8988T (cell line): ENCODE measurements at places on chromosomes 4 and X.

- no peak for DNase-seq
Measured at GRCh38 chrX:80246271-80246670, 174.0 kb upstream of the TENT5D start.

- DNase-seq: no peak
Measured at GRCh38 chrX:70527610-70528345, 83.1 kb downstream of the DLG3 start.

DNA sequence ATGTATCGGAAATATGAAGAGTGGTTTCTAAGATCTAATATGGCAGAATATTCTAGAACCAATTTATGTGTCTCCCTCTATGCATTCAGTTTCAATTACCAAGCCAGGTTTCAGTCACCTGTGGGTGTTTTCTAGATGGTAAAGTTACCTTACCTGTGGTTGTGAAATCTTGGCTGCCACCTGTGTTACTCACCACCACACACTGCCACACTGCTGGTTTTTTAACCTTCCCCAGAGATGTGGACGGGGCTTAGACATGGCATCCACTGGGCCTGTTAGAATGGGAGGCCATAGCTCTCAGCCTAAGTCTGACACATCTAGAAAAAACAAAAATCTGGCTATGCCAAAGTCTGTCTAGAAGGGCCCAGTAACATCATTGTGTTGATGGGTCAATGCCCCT, 896.5 kb upstream of the PABPC4L start:
- no peak for DNase-seq

- no peak for DNase-seq
Measured at GRCh38 chr4:38743866-38744265, 38.9 kb downstream of the TLR10 start.

DNA sequence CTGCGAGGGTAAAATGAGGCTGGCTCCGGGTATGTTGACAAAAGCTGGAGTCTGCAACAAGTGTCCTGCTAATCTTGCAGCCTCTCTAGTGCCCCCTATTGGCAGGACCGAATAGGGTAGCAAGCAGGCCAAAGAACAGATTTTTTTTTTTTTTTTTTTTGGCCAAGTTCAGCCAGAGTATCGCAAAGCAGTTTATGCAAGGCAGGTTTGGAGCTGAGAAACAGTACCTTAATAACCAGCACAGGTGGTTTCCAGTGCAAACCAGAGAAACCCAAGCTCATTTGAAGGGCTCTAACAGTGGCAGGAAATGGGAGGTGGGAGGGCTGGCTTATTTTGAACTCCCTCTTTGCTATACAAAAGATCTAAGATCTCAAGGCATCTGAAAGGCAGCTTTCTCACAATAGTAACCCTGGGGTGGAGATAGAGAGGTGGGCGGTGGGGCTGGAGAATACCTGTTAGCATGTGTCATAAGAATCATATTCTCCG, 38.2 kb upstream of the OCIAD2 start:
- DNase-seq: no peak

DNA sequence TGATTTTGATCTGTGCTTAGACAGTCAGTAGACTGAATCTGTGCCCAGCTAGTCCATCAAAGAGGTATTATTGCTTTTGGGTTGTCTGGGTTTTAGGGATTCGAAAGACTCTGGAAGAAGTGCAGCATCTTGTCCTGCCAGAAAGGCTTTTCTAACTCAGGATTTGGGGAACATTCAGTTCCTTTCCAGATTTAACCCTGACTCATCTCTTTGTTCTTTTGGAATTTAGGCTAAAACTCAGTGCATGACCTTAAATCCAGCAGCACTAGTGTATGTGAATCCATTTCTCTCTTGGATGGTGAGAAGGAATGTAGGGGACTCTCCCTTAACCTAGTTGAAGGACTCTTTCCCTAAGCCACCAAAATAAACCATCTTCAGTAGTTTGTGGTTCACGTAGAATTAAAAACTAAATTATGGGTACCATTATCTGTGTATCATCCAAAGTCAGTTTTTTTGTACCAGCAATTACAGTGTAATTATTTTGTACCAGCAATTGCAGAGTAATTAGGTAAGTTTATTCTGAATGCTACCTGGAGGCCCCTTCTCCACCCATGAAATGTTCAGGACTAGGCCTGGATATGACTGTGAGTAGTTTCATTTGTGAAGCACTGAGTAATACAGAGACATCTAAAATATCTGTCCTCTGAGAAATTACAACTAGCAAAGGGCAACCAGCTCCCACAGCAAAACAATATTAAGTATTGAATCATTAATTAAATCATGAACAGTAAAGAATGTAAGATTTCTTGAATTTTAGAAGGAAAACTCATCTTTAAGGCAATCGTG, 384.0 kb downstream of the TMA16 start:
- DNase-seq: no peak

- DNase-seq: no peak
Measured at GRCh38 chr4:73599182-73599581, 21.1 kb downstream of the RASSF6 start.

DNA sequence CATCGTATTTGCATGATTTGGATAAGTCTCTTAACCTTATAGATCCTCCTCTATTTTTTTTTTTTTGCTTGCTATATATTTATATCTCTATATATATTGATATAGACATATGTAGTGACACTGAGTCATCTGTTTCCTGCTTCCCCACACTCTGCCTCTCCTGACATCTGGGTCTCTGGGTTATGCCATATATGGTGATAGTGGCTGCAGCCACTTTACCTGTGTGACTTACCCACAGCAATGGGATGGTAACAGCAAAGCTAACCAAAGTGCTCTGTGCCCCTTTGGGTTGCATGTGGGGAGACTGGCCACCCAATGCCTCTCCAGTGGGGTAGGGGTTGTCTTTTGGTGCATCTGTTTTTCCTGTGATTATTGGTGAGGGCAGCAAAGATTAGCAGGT, 14.5 kb downstream of the CMC4 start:
- no peak for DNase-seq

GRCh38 chrX:79630033-79631009, 263.2 kb upstream of the ITM2A start:
- no peak for DNase-seq

- no peak for DNase-seq
Measured at GRCh38 chr4:28241021-28241420, 1380.4 kb downstream of the STIM2 start.

DNA sequence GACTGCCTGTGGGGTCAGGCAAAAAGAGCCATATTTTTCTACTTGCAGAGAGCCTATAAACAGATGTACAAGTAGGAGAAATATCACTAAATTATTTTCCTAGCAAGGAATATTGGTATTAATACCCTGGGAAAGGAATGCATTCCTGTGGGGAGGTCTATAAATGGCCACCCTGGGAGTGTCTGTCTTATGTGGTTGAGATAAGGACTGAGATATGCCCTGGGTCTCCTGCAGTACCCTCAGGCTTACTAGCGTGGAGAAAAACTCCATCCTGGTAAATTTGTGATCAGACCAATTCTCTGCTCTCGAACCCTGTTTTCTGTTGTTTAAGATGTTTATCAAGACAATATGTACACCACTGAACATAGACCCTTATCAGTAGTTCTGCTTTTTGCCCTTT, 35.4 kb downstream of the C4orf33 start:
- DNase-seq: no peak

- DNase-seq: no peak
Measured at GRCh38 chr4:16329125-16329796, 103.0 kb upstream of the TAPT1 start.

GRCh38 chrX:26376037-26376708, 160.2 kb downstream of the MAGEB5 start:
- no peak for DNase-seq

- no peak for DNase-seq
Measured at GRCh38 chrX:81208916-81209315, 7.0 kb downstream of the SH3BGRL start.

DNA sequence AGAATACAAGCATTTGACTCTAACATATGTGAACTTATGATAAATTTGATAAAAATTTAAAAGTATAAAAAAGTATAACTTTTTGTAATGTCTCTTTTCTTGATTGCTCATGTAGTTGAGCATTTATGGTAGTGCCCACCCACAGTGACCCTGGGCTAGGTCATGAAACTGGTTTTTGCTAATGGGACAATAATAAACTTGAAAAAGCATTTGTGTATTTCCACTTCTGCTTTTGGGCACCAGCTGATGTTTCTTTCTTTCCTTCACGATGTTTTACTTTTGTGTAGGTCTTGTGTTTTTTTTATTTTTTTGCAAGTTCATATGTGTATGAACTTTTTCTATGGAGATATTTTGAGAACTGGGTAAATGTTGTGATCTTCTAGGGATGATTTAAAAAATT, 313.1 kb downstream of the CBLL2 start:
- no peak for DNase-seq

- no peak for DNase-seq
Measured at GRCh38 chrX:22090181-22090580, 58.1 kb downstream of the PHEX start.

DNA sequence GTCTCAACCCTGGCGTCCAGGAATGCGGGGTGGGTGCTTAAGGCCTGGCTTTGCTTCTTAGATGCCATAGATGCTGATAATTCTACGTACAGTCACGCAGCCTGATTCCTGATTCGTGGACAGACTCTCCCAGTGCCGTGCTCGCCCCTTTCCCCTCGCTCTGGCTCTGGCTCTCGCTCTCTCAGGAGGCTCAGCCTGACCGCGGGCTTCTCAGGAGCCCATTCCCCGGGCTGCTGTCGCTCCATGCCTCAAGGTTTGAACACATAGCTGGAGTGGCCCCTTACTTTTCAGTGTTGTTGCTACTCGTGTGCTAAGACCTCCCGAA, 59.2 kb upstream of the ZC4H2 start:
- no peak for DNase-seq

GRCh38 chr4:64399313-64400109, 9.7 kb downstream of the TECRL start:
- DNase-seq: no peak

- DNase-seq: no peak
Measured at GRCh38 chr4:1614854-1615595, 69.1 kb downstream of the FAM53A start.

DNA sequence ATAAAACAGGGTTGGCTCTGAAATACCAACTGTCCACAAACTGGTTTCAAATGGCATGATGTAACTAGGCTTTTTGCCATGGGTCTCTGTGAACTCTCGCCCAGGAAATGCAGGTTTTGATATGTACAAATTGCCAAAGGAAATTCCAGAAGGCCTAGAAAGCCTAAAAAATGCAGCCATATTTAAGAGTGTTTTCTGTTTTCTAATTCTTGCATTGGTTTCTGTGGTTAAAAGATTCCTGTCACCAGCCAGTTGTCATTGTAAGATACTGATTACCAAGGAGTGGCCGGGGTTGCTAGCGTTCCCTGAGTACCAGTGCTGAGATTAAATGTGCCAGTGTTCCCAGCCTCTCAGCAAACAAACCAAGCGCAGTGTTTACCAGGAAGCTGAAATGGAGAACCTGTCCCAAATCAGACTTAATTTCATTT, 53.9 kb upstream of the SORBS2 start:
- no peak for DNase-seq

DNA sequence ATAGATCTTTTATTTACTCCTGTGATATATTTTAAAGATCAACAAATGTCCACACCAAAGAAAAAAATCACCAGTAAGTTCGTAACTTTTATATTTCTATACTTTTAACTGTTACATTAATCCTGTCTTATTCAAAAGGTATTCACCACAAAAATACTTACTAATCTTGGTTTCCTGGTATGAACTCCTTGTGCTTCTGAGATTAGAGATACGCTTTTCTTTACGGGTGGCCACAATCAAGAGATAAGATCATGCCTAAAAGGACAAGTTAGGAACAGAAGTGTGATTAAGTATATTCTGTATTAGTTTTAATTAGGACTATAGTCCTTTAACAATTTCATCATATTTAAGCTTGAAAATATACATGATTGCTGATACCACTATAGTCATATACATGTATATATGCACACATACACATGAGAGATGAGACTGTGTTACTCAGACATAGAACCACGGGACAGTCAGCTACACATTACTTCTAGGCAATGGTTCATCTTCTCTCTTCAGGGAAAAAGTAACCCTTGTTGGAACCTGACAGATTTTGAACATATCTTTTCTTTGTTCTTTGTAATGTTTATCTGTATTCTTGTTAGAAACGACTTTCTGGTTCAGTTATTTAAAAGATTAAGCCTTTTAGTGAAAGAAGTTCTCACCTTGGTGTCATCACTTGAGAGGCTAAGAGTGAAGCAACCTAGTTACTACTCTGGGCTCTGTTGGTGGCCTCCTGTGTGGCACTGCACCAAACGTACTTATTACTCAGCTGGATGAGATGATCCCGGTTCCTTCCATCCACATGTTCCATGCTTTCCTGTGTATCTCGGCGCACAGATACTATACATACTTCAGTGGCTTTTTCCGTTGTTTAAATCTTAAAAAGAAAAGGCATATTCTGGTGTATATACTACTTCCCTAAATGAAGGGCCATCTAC, 146.1 kb downstream of the CBR4 start:
- DNase-seq: no peak

DNA sequence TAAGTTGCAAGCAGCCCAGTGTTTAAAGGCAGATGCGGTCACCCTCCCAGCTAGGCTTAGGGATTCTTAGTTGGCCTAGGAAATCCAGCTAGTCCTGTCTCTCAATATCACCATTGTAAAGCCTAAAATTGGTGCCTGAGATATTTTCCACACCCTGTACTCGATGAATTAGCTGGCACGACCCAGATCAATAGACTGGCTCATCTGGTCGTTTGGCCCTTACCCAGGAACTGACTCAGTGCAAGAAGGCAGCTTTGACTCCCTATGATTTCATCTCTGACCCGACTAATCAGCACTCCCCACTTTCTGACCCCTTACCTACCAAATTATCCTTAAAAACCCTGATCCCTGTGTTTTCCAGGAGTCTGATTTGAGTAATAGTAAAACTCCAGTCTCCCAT, 384.9 kb upstream of the SLC7A11 start:
- DNase-seq: no peak

- no peak for DNase-seq
Measured at GRCh38 chr4:183766140-183766539, 107.0 kb downstream of the TRAPPC11 start.

DNA sequence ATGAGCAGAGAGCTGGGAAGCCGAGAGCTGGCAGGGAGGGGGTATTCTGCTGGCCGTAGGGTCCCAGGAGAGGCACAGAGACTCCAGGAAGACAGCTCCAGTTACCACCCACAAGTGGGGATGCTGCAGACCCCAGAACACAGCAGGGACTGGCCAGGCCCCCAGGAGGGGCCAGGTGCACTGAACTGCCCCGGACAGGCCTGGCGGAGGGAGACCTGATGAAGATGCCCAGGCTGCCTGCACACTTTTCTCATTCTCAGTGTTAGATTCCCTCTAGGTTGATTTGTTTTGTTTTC, 110.8 kb downstream of the CPZ start:
- no peak for DNase-seq

- no peak for DNase-seq
Measured at GRCh38 chr4:98677799-98678198, 19.4 kb upstream of the TSPAN5 start.

GRCh38 chr4:185470501-185471195, 885 bp downstream of the CCDC110 start:
- no peak for DNase-seq

DNA sequence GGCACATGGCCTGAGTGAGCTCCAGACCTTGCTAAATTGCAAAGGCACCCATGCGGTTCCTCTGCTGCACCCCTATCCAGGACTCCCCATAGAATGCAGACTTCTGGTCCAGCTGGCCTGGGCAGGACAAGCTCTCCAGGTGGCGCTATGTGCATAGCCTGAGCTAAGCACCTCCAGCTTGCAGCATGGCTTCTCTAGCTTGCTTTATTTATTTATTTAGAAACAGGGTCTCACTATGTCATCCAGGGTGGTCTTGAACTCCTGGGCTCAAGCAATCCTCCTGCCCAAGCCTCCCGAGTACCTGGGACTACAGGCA, 5.5 kb upstream of the WFS1 start:
- peak; percentile 53 for DNase-seq
